ENCODE measurements at places on chromosomes 11 and 22.

- DNase-seq: no peak
Measured at GRCh38 chr22:44289414-44290171, 23.2 kb downstream of the SHISAL1 start.

DNA sequence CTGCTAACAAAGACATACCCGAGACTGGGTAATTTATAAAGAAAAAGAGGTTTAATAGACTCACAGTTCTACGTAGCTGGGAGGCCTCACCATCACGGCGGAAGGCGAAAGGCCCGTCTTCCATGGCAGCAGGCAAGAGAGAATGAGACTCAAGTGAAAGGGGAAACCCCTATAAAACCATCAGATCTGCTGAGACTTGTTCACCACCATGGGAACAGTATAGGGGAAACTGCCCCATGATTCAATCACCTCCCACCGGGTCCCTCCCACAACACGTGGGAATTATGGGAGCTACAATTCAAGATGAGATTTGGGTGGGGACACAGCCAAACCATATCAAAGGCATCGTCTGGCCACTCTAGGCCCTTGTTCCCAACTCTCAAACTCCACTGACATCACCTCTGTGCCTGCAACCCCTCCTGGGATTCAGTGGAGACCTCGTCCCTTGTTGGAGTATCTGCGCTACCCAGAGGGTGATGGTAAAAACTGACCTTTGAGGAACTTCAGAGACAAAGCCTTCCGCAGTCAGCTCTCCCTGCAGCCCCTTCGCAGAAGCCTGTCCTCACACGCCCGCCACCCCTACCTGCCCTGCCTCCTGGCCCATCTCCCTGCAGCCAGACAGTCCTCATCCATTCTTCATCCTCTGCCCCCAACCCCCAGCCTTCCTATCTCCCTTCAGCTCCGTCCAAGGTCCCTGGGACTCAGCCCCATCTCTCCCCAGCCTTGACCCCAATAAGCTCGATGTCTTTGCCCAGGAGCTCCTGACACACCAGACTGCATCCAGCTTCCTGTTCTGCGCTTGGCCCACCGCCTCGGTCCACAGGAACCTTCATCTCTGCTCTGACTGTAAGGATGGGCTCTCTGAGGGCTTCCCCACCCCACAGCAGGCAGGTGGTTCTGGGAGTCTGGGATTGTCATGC lies 15.8 kb downstream of the CCND1 start:
- DNase-seq: no peak

DNA sequence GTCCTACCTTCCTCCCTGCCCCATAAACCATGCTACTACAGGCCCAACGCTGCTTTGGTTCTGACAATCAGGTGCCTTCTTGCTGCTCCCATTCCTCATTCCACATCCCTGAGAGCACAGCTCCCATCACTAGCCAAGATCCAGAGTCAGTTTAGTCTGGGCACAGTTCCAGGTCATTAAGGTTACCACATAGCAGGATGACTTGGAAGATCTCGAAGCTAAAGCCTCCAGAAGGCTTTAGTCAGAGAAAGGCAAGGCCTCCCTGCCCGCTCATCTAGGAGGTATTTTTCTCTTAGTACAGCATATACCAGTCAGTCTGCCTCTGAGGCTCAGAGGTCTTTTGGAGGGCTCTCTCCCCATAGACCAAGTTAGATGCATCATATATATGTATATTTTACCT lies 30.3 kb downstream of the TRIM66 start:
- no peak for DNase-seq

DNA sequence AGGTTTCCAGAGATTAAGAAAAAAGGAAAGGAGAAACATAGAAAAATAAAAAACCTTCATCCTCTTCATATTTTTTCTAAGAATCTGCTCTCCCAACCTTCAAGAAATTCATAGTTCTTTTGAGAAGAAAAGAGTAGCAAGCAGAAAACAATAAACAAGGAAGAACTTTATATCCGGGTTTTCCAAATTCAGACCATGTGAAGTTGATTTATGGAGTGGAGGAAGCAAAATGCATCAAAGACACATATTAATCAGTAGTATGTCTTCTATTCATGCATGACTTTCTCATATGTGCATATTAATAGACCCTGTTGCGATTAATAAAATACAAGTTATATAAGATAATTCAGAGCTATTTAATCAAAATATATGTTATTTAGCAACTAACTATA lies 20.5 kb upstream of the CTSC start:
- no peak for DNase-seq

DNA sequence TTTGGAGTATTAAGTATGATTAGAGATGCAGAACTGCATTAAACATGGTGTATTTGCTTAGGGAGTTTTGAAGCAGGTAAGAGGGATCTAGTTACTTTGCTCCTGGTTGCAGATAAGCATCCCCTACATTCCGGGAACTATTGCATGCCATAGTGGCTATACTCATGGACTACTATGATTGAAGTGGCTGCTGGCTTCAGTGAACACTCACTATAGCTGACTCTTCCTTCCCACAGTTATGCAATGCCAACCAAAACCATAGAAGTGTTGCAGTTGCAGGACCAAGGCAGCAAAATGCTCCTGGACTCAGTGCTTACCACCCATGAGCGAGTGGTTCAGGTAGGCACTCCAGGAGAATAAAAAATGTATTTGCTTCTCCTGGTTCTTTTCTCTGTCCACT lies 17.0 kb downstream of the COA4 start:
- no peak for DNase-seq

DNA sequence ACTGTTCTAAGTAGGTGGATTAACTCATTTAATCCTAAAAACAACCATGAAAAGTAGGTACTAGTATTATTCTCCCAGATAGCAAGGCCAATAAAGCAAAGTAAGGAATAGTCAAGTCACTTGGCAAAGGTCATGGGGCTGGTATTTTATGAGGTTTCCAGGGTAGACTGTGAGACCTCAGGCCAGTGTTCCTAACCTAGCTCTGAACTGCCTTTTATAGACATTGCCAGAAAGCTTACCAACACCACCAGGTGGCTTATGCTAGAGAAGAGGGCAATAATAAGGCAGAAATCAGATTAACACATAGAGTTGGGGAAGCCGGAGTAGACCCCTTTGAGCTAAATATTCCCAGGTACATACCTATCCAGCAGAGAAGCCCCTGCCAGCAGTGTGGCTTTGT lies 490.9 kb upstream of the TENM4 start:
- DNase-seq: no peak

- DNase-seq: no peak
Measured at GRCh38 chr11:29606330-29607031, 410.3 kb downstream of the KCNA4 start.

DNA sequence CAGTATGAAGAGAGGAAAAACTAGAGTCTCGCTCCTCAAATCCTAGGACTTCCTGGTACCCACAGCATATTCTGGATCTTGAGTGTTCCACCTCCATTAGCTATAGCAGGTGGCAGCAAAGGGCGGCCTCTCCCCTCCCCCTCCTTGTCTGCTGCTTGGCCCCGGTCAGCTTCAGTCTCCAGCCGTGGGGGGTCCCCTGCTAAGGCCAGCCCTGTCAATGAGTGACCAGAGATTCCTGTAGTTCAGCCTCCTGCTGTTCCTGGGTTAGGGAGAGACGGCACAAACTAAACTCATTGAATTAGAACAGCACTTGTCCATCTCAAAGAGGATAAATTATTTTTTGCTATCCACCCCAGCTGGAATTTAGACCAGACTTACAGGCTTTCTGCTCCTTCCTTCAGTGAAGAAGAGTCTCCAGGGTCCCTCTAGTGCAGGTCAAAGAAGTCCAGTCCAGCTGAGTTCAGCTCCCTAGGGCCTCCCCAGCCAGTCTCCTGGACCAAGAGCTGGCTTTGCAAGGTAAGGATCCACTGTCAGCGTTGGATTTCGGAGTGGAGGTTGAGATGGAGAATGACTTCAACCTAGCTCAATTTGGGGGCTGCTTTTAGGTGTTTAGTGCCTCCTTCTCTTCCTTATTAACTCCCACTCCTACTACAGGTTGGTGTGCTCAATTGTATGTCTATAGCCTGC lies 1.1 kb upstream of the PHLDB1 start:
- DNase-seq: no peak

GRCh38 chr11:95444309-95445241 lies 213.6 kb upstream of the SESN3 start:
- DNase-seq: no peak

DNA sequence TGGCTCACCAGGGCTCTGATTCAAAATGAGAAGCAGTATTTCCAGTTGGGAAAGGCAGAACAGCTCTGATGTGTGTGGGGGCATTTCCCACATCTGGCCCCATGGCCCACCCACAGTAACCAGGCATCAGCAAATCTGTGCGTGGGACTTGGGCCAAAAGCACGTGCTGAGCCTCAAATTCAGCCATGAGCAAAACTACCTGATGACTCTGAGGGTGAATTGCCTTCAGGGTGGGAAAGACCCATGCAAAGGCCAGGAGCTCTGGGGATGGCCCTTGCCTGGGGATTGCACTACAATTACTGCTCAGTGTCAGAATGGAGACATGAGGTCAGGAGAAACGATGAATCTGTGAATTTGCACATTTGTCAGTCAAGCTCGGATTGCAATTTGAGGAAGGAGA lies 20.9 kb downstream of the TP53AIP1 start:
- DNase-seq: no peak

- no peak for DNase-seq
Measured at GRCh38 chr11:60165538-60165937, 17.3 kb downstream of the MS4A6A start.

DNA sequence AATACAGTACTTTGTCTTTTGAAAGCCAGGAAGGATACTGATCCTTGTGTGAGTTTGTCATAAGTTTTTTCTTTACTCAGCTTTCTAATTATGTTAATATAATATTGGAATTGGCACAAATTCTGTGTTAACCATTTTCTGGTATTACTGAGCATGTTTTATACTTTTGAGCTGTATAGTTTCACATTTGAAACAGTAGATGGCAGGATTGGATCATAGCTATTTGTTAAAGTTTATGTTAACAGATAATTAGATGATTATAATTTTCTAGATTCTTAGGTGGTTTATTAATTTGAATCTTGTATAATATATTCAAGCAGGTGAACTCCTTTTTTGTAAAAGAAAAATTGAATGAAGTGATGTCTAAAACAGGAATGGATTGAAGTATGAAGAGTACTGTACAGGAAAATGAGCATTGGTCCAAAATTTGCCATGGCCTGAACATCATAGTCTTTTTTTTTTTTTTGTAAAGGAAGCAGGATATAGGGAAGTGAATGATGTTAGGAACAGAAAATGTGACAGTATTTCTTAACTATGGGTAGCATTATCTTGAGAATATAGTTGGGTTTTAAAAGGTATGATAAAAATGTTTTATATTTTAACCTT lies 102.0 kb downstream of the CYP2R1 start:
- no peak for DNase-seq

- DNase-seq: no peak
Measured at GRCh38 chr11:64338716-64339115, 1.3 kb upstream of the CCDC88B start.

GRCh38 chr11:66680966-66681645 lies 3.4 kb upstream of the RBM4B start:
- no peak for DNase-seq

- DNase-seq: no peak
Measured at GRCh38 chr11:118658429-118659313, 20.8 kb downstream of the TREH start.

- DNase-seq: no peak
Measured at GRCh38 chr11:40434926-40435325, 1024.5 kb downstream of the LRRC4C start.

GRCh38 chr22:32531228-32531627 lies 56.6 kb downstream of the FBXO7 start:
- no peak for DNase-seq

- no peak for DNase-seq
Measured at GRCh38 chr22:49134076-49134475, 693.6 kb downstream of the BRD1 start.

GRCh38 chr11:17004486-17005148 lies 9.6 kb downstream of the PLEKHA7 start:
- DNase-seq: no peak

- no peak for DNase-seq
Measured at GRCh38 chr11:283405-284104, 5.3 kb downstream of the NLRP6 start.

- no peak for DNase-seq
Measured at GRCh38 chr22:29442976-29443375, 4.6 kb downstream of the RFPL1 start.

DNA sequence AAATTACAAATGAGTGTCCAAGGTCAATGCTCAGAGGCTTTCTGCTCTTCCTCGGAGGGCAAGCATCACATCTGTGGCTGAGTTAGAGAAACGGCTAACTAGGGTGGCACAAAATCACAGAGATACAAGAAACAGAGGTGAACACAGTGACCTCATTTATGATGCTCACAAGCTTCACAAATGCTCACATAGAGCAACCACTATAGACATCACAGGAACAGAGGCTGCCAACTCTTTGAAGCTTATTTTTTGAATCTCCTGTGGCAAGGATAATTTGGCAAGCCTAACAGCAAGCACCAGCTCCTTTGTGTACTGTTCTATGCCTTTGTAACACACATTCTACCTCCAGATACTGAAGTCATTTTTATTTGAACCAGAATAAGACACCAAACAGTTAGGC lies 416.5 kb upstream of the DDI1 start:
- DNase-seq: no peak

GRCh38 chr22:49515475-49515874 lies 312.2 kb downstream of the BRD1 start:
- no peak for DNase-seq

DNA sequence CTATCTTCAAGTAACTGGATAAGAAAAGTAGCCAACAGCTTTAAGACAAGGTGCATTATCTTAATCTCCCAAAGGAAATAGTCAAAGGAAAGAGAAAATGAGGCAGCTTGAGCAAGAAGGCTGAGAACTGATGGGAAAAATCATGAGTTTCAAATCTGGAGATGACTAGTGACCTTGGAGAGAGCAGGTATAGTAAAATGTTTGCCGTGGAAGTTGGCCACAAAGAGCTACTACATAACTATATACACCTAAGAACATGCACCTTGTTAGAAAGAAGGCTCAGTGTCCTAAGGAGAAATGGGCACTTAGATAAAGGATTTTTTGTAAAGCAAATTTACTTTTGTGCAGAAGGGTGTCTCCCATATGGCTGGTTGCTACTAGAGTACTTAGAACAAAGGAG lies 80.8 kb upstream of the FSHB start:
- DNase-seq: no peak

DNA sequence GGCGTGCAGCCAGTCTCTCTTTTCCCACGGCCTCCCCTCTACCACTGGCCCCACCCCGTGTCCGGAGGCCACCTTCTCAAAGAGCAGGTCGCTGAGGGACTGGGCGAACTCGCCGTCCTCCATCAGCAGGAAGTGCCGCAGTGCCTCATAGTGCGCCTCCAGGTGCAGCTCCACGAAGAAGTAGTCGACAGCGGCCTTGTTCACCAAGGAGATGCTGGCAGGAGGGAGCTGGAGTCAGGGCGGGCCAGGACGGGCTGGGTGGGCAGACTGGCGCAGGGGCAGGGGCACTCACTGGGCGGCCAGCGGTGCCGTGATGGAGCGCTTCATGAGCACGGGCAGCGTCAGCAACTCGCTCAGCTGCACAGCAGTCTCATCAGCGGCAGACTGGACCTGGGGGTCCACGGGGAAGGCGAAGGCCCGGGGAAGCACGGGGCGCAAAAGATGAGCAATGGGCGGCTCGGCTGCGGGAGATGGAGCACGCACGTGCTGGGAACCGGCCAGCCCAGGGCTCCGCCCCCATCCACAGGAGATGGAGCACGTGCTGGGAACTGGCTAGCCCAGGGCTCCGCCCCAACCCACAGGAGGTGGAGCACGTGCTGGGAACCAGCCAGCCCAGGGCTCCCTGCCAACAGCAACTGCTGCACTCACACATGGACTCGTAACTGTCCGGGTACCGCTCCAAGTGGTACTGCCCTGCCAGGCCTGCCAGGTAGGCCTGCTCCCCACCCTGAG lies 18.4 kb downstream of the SELENOO start:
- DNase-seq: no peak

GRCh38 chr11:57480409-57481137 lies 20.2 kb downstream of the RTN4RL2 start:
- peak; percentile 82 for DNase-seq

GRCh38 chr11:14203321-14203720 lies 155.7 kb downstream of the RRAS2 start:
- no peak for DNase-seq

Data from GM19239 (cell line).